SIG-M5 (cell line): ENCODE measurements at places on chromosomes 1 and 21.

DNA sequence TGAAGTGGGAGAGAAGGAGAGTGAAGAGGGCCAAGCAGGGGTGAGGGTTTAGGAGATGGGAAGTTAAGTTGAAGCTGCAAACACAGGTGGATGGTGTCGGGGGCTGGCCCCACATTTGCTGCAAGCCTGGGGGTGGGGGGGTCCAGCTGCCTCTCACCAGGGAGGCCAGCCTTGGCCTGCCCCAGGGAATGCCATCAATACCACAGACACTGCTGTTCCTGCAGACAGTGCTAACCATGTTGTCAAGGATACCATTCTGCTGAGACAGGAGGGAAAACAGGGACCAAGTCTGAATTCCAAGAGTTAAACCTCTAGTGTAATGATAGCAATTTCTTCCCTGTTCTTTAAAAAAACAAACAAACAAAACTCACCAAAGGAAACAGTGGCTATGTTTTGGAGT lies 8.0 kb downstream of the MECR start:
- DNase-seq, result no peak

DNA sequence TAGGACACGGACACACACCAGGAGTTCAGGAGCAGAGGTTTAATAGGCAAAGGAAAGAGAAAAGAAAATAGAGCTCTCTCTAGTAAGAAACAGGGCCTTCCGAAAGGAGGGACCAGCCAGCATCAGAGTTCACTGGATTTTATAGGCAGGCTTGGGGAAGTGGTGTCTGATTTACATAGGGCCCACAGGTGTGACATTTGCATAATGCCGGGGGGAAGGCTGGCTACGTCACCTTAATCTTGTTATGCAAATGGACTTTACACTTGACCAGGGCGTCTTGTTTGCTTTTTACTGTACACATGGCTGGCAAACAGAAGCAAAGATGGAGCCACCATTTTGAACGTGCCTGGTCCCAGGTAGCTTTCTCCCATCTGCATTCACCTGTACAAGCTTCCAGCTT lies at the start of gene OR14A16:
TSS of gene OR14A16 (minus strand) at position 97 of the 400 bp plus-strand sequence. CDS start 8,390 bp downstream, outside the sequence.
- no peak for DNase-seq

GRCh38 chr1:41915786-41916571 lies 2.7 kb downstream of the HIVEP3 start:
- no peak for DNase-seq

DNA sequence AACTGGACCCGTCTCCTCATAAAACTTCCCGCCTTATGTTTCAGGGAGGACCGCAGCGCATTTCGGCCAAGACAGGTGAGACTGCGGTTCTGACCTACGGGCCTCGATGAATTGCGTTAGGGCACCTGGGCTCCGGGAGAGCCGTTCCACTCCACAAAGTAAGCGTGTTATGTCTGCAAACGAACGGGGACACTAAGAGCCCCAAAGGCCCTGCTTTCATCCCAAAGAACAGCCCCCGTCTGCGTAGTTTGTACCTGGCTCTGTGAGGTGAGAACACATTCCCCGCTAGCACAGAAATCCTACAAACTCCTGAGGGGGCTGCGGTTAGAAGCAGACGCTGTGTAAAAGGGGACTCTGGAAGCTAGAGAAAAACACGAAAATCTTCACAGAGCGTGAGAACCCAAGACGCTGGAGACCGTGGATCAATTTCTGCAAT lies 41.6 kb upstream of the PPIAL4F start:
- DNase-seq, result no peak

GRCh38 chr1:63713627-63714481 lies 60.0 kb upstream of the ROR1 start:
- no peak for DNase-seq

DNA sequence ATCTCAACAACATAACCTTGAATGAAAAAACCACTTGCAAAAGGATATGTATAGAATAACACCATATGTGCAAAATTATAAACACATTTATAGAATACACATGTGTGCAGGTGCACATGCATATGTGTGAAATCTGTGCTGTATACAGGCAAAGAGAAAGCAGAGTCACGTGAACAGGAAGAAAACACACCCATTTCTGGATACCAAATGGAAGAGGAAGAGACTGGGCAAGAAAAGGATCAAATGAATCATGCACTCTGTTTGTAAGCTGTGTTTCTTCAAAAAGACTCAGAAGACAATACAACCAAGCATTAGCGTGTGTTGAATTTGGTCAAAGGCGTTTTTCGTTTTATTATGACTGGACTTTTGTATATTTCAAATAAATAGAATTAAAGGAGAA lies 111.3 kb upstream of the ERG start:
- DNase-seq, result no peak

GRCh38 chr1:243956450-243956849 lies 94.6 kb upstream of the ZBTB18 start:
- DNase-seq, result no peak

DNA sequence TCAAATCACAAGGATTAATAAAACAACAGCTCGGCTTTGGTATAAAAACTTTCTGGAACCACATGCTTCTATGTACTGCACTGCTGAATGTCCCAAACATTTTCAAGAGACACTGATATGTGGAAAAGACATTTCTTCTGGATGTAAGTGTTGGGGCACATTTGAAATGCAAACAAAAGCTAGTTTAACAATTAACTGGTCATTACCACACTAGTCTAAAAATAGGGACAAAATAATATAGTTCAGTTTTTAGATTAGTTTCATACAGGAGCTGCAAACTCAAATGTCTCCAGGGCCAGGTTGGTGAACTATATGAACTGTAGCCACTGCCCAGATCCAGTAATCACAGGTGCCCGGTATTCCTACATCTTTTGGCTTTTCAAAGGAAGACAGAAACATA lies 3.2 kb downstream of the IL23R start:
- DNase-seq, result no peak

GRCh38 chr1:248613742-248614141 lies 16.2 kb upstream of the OR2T10 start:
- no peak for DNase-seq

DNA sequence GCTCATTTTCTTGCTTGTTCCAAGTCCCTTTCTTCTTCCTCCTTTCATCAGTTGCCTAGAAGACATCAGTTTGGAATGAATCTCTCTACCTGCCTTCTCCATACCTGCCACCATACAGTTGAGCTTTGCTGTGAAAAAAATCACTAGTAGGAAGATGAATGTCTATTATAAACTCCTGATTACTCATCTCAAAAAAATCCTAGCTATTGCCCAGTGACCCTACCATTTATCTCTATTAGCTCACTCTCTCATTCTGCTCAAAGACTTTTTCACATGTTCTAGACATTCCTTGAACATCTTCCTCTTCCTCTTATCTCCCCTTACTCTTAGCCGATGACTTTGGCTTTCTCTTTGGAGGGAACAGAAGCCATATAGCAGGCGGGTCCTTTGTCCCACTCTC lies 49.7 kb upstream of the HMGB4 start:
- DNase-seq, result no peak

GRCh38 chr1:237672748-237673147 lies 218.0 kb downstream of the ZP4 start:
- DNase-seq, result no peak
